ENCODE measurements at places on chromosomes 13 and 19.

DNA sequence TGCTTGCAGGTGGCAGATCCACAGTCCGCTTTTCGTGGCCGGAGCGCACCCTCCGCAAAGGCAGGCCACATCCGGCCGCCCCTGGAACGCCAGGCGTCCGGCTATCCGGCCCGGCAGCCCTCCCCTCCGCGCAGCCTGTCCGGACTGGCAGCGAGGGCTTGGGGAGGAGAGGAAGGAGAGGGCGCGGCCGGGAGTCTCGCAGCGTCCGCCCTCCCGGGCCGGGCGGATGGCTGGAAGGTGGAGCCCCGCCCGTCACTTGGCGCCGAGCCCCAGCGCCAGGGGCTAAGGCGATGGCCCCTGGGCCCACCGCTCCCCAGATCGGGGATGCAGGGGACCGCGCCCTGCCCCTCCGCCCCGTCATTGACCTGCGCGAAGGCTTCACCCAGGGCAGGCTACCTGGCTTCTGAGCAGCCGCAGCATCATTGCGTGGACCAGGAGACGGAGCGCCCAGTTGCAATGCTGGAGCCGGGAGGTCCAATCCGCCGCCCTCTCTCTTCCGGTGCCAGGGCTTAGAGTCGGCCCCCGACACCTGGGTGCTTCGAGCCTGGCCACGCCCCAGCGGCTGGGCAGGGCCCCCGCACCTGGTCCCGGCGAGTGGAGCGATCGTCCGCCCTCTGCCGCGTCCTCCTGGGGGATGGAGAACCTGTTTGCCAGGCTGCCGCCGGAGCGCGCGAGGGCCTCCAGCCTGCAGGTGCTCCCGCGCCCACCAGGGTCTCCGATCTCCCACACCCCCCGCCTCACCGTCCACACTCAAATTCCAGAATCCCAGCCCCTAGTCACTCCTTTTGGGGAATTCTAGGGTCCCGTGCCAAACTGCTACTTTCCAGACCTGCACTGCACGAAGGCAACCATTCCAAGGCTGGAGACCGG, at the start of gene FUT1:
Gene FUT1 (minus strand): TSS at position 146 of the 870 bp plus-strand sequence. CDS start 1,360 bp downstream, outside the sequence.
- DNase-seq, result peak; percentile 78

DNA sequence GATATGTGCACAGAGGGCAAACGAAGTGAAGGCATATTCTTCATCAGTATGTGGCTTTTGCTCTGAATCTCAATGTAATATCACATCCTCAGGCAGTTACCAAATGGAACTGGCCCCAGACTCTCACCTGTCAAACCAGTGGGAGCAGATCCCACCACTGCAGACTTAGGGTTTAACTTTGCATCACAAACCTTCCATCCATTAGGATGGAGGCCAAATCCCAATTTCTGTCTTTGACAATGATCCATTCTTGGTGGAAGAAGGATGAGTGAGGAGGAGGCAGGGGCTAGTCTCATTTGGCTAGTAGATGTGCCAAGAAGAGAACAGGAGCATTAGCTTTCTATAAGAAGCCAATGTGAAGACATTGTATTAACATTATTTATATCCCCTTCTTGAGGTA, 413.5 kb upstream of the SPRY2 start:
- no peak for DNase-seq

GRCh38 chr19:10368101-10368803, 12.1 kb downstream of the TYK2 start:
- DNase-seq, result peak; percentile 35

DNA sequence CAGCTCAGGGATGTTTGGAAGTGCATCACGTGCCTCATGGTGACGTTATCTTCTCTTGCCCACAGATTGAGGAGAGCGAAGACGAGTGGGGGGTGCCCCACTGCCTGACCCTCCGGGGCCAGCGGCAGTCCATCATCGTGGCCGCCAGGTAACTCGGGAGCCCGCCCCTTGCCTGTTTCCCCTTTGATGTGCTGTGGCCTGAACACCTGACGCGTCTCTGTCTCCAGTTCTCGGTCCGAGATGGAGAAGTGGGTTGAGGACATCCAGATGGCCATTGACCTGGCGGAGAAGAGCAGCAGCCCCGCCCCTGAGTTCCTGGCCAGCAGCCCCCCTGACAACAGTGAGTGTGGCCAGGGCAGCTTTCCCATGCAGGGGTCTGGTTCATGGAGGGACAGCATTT, 137.0 kb downstream of the STK24 start:
- no peak for DNase-seq

DNA sequence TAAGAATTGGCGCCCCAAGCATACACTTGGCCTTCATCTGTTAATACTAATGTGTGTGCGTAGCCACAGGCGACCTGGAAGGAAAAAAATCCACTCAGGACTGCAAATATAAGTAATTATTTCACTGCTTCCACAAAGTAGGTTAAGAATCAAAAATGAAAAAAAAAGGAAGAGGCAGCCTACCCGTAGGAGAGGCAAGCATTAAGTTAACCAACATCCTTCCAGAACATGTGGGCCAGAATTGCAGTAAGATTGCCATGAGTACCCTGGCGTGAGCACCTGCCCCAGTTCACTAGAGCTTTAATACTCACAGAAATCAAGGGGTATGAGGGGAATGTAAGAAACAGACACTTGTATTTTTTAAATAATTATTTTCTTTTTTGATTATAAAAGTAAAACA, 22.2 kb downstream of the RCBTB2 start:
- no peak for DNase-seq

DNA sequence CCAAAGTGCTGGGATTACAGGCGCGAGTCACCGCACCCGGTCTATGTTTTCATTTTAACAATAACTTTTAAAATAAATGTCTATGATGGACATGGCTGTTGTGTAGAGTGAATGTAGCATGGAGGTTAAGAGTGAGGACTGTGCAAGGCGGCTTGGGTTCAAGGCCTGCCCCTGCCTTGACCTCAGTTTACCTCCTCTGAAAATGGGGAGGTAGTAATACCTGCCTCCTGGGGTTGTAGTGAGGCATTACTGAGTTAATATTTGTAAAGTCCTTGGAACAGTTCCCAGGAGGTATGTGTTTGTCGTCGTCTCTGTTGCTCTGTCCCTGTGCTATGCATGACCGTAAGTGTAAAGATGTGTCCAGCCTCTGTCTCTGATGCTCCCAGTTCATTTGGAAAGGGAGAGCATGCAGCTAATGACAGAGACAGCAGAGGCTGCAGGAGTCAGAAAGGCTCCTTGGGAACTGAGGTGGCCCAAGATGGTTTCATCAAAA, 9.4 kb downstream of the GARRE1 start:
- DNase-seq, result no peak

GRCh38 chr13:36717966-36718545, 44.2 kb downstream of the SERTM1 start:
- DNase-seq, result no peak

DNA sequence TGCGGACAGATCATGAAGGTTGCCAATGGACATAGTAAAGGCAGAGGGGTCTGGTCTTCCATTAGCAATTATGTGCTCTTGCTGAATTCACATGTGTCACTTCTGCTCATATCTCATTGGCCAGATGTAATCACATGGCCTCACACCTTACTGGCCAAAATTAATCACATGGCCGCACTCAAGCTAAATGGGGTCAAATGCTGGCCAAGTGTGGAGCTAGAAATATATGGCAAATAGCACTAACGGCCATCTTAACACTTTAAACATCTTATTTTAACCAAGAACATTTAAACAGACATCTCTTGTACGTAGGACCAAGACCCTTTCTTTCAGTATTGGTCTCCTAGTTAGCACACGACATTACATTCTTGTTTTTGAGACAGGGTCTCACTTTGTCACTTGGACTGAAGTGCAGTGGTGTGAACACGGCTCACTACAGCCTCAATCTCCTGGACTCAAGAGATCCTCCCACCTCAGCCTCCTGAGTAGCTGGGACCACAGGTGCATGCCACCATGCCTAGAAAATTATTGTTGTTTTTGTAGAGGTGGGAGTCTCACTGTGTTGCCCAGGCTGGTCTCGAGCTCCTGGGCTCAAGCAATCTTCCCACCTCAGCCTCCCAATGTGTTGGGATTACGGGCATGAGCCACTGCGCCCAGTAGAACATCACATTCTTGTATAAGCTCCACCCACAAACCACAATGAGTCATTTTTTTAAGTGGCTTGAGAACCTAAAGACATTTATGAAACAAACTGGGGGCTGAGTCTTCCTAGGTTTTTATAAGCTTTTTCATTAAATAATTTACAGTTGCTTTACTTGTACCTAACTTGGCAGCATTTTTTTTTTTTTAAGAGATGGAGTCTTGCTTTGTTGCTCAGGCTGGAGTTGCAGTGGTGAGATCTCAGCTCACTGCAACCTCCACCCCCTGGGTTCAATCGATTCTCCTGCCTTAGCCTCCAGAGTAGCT, 2.9 kb upstream of the PTOV1 start:
- peak; percentile 92 for DNase-seq

- no peak for DNase-seq
Observed at GRCh38 chr19:46890423-46891170, 29.8 kb downstream of the ARHGAP35 start.

DNA sequence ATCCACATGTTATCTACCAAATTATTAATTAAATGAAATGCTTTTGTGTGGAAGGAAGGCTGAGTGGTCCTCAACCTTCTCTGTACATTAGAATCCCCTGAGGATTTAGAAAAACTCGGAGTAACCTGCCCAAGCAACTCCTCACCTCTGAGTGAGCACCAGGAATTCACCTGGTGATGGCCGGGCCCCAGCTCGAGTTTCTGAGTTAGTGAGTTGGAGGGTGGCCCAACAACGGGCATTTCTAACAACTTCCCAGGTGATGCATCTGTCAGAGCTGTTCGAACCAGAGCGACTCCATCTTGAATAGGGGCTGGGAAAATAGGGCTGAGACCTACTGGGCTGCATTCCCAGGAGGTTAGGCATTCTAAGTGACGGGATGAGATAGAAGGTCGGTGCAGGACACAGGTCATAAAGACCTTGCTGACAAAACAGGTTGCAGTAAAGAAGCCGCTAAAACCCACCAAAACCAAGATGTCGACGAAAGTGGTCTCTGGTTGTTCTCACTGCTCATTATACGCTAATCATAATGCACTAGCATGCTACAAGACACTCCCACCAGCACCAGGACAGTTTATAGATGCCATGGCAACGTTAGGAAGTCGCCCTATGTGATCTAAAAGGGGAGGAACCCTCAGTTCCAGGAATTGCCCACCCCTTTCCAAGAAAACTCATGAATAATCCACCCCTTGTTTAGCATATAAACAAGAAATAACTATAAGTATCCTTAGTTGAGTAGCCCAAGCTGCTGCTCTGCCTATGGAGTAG, 44.2 kb upstream of the SHISA2 start:
- DNase-seq, result no peak

GRCh38 chr19:5811117-5811516, 6.2 kb downstream of the NRTN start:
- DNase-seq, result no peak

- no peak for DNase-seq
Observed at GRCh38 chr13:31504918-31505317, 234.4 kb upstream of the RXFP2 start.

DNA sequence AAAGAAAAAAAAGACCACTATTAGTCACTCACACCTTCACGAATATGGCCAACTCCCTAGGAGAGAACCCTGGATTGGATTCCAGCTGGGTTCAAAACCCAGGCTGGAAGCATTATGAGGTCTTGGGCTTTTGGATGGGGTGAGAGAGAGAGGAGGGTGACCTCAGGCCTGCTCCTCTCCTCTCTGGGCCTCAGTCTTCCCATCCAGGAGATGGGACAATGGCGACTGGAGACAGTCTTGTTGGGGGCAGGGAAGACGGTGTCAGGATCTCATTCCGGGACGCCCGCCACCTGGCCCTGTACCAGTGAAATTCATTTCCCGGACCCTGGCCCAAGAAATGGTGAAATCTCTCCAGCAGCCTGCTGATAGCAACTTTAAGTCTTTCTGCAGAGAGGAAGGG, 26.3 kb downstream of the TINCR start:
- no peak for DNase-seq

GRCh38 chr13:63690672-63691071, 2275.0 kb upstream of the PCDH20 start:
- DNase-seq, result no peak

- DNase-seq, result no peak
Observed at GRCh38 chr13:22486490-22486889, 694.3 kb upstream of the SGCG start.

DNA sequence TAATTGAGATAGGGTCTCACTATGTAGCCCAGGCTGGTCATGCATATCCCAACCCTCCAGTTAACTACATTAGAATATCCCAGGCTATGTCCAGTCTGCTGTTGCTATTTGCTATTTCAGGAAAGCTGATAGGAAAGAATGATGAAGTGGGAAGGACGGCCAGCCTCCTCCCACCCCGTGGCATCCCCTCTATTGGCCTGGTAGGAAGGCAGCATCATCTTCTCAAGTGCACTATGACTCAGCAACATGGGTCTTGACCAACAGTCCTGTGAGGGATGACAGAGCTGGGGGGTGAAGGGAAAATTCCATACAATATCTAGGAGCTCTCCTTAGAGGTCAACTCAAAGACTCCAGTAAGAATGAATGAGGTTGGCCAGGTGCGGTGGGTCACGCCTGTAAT, 48.0 kb upstream of the ABCC4 start:
- DNase-seq, result no peak
